ENCODE measurements at places on chromosomes 2 and 18.

GRCh38 chr18:52348209-52348608 is 8.2 kb downstream of the DCC start:
- DNase-seq: no peak

- DNase-seq: no peak
These were observed 62.6 kb upstream of the ALPP start for GRCh38 chr2:232315923-232316299.

DNA sequence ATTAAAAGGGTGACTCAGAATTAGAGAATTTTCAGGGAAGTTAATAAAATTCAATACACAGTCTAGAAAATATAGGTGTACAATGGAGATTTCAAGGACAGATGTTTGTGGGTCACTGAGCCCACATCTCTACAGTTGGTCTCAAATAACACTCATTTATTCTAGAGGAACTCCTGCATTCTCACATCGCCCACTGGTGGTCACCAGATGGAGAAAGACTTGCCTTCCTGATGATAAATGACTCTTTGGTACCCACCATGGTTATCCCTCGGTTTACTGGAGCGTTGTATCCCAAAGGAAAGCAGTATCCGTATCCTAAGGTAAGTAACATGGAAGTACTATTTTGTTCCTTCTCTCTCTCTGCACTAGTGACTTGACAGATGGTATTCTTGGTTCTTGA is 1297.1 kb downstream of the DPP10 start:
- no peak for DNase-seq

- DNase-seq: no peak
These were observed 98.3 kb downstream of the PIK3C3 start for GRCh38 chr18:42053188-42053781.

DNA sequence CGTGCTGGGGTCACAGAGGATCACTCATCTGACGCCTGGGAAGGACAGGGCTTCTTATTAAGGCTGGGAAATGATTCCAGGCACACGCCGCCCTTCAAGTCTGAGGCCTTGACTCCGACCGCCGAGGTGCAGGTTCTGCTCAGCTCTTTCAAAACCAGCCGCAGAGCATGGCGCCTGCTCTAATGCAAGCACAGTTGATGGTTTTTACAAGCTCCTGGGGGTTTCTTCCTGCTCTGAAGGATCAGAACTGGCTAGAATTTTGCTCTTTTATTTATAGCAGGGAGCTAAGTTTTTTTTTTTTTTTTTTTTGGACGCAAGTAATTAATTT is 32.0 kb downstream of the CDCA7 start:
- no peak for DNase-seq

DNA sequence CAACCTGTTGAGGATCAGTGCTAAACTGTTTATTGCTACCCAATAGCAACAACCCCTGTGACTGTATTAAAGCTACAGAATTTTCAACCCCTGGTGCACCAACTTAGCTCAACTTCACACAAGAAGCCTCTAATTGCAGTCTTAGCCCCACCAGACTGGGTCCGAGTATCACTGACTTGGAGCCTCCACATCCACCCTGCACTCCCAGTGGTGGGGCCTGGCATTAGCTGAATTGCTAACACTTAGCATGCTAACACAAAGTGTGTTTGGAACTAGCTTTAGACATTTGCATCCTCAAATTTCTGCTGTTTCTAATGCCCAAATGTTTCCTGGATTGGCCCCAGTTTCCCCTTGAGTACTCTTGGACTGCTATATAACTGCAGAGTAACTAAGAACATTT is 298.6 kb downstream of the AGPS start:
- DNase-seq: no peak

GRCh38 chr2:61774351-61774750 is 79.5 kb downstream of the FAM161A start:
- DNase-seq: no peak

GRCh38 chr18:45839414-45840395 is 14.2 kb downstream of the SIGLEC15 start:
- DNase-seq: no peak

- DNase-seq: peak; percentile 50
These were observed at the start of gene NEB for GRCh38 chr2:151733771-151734672. Gene NEB, minus strand, starts transcription at chr2:151734476. Its CDS starts 1,320 bp downstream, at chr2:151733156.

- peak; percentile 35 for DNase-seq
These were observed 76.8 kb downstream of the CACNB4 start for GRCh38 chr2:152022090-152022489.

GRCh38 chr2:191758518-191759507 is 80.9 kb downstream of the NABP1 start:
- peak; percentile 5 for DNase-seq

DNA sequence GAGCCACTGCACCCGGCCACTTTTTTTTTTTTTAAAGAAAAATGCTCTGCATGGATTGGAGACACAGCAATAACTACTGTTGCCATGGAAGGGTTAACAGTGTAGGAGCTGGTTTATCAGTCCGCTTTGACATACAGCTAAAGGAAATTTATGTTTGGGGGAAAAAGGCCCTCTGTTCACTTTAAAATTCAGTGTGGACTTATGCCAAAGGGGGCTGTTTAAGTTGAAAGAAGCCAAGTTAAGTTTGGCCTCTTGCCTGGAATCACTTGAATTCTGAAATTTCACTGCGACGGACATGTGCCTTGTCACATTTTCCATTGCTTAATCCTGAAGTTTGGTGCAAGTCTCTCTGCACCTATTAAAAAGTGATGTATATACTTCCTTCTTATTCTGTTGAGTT is 3.1 kb downstream of the KCNE4 start:
- no peak for DNase-seq

GRCh38 chr2:54122939-54123338 is 7.5 kb downstream of the ACYP2 start:
- DNase-seq: no peak

- DNase-seq: no peak
These were observed 422.9 kb upstream of the ST6GAL2 start for GRCh38 chr2:107308835-107309234.

DNA sequence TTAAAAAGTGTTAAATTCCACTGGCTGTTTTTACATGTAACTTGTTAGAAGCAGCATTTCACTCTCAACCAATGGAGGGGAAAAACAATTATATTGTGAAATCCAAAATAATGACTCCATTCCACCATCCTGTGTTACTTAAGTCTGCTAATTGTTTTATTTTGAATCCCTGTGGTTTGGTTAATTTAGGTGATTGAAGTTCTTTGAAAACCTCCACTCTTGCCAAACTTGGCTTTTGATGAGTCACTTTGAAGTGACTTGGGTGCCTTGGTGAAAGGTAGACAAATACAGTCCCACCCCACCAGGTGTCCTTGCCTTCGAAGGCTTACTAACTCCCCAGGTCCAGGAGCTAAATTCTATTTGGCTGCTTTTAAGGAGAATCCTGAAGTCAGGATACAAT is 1303.8 kb upstream of the NRXN1 start:
- no peak for DNase-seq

DNA sequence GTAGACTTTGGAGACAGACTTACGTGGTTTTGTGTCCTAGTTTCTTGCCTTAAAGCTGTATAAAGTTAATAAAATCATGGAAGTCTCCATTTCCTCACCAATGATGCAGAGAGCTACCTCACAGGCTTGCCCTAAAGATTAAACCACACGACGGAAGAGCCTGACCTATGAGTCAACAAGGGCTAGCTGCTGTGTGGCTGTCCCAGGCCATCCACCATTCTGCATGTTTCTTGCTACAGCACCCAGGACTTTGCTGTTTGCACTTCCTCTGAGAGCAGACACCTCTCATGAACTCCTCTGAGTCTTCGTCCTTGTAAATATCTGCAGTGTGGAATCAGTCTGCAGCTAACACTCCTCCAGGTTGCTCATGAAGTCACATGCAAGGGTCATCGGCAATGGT is 160.0 kb upstream of the TRIB2 start:
- DNase-seq: no peak

DNA sequence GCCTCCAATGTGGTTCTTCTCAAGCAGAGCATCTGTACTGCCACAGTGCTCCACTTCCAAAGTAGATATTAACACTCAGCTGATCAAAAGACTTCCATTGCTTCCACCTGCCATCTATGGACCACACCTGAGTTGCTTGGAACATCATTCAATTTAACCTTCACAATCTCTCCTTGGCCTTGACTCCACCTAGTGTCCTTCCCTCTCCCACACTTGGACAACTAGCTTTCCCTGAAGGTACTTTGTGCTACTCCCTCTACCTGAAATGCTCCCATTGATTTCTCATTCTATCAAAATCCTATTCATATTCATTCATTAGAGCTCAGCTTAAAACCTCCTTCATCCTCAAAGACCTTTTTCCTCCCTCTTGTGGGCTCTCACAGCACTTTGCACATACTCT is 48.7 kb downstream of the SOWAHC start:
- no peak for DNase-seq

GRCh38 chr2:128269063-128269989 is 49.3 kb downstream of the HS6ST1 start:
- no peak for DNase-seq

DNA sequence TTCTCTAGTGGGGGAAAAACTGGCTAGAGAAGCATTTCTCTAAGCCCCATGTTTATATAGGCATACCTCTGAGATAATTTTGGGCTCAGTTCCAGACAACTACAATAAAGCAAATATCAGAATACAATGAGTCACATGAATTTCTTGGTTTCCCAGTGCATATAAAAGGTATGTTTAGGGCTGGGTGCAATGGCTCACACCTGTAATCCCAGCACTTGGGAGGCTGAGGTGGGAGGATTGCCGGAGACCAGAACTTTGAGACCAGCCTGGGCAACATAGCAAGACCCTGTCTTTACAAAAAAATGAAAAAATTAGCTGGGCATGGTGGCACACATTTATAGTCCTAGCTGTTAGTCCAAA is 22.2 kb downstream of the TSN start:
- DNase-seq: no peak

DNA sequence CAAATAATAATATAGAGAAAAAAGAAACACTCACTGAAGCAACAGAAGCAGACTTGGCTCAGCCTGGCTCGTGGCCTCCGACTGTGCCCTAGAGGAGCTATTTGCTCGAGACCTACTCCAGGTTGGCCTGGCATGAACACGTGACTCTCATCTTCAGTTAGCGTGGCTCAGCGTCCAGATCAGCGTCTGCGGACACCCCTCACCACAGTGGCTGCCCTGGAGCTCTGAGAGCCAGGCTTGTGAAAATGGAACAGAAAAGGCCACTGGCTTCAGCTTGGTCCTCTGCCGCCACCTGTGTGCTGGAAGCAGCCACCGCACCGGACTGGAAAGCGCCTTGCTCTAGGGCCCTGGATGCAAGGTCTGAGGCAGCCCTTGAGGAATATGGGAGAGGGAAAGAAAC is 1184.0 kb upstream of the GYPC start:
- DNase-seq: no peak

- no peak for DNase-seq
These were observed 32.0 kb downstream of the SLC14A1 start for GRCh38 chr18:45755934-45756333.

GRCh38 chr2:190636361-190636760 is 12.5 kb upstream of the NAB1 start:
- DNase-seq: no peak

- peak; percentile 89 for DNase-seq
These were observed 1047.2 kb upstream of the PIK3C3 start for GRCh38 chr18:40907842-40908241.

GRCh38 chr18:43789234-43790000 is 512.1 kb upstream of the SYT4 start:
- no peak for DNase-seq

Data from NCI-H1436 treated with DMSO at 0.1 percent for 48 hours (cell line).